ENCODE measurements at places on chromosomes 7 and 10. TPM values are rescaled to one million over a fixed set of nuclear protein-coding genes. Genes with fewer than 3 reads are reported as not detected.

DNA sequence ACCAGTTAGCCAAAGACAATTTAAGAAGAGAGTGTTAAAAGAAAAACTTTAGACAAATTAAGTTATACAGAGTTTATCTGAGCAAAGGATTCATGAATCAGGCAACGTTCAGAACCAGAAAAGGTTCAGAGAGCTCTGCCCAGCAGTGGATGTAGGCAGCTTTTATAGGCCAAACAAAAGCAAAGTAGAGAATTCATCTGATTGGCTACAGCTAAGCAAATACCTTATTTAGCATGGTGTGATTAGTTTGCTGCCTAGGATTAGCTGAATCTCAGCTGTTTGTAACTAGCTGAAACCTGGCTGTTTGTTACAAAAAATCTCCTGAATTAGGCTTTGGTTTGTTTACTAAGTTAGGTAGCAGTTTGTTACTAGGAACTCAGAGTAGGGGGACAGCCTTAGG lies 66.0 kb downstream of the SLC25A40 start:
- no peak for DNase-seq

DNA sequence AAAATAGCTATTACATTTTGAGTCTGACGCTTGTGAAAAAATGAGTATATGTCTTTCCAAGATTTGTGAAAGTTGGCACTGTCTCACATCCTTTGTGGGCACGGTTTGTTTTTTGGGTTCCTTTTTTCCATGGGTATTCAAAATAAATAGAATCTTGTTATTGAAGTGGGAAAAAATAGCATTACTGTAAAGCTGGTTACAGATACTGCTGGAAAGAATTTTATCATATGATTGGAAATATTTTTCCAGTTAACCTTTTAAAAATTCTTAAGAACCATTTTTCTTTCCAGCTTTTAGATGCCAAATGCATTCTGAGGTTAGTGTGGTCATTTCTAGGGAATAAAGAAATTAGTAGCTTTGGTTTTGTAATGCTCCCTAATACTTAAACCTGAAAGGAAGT lies 11.4 kb downstream of the NET1 start:
- DNase-seq: no peak

GRCh38 chr7:27920281-27920946 lies 180.5 kb downstream of the TAX1BP1 start:
- DNase-seq: no peak

DNA sequence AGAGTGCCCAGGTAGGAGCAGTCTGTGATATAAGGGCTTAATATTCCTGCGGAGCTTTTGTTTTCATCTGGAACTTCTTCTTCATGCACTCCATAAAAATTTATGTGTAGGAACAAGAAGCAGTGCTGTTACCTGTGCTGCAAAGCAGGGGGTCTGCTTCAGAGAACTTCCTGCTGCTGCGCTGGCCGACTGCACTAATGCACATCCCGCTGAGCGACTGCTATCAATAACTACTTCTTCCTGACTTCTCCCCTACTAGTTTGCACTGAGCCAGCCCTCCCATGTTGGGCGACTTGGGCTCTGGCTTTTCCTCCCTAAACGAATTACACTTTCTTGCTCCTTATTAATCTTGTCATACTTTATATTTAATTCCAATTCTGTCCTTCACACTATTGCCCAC lies 150.3 kb downstream of the NEBL start:
- DNase-seq: no peak

- DNase-seq: no peak
Measured at GRCh38 chr10:114753126-114753525, 68.5 kb upstream of the FHIP2A start.

DNA sequence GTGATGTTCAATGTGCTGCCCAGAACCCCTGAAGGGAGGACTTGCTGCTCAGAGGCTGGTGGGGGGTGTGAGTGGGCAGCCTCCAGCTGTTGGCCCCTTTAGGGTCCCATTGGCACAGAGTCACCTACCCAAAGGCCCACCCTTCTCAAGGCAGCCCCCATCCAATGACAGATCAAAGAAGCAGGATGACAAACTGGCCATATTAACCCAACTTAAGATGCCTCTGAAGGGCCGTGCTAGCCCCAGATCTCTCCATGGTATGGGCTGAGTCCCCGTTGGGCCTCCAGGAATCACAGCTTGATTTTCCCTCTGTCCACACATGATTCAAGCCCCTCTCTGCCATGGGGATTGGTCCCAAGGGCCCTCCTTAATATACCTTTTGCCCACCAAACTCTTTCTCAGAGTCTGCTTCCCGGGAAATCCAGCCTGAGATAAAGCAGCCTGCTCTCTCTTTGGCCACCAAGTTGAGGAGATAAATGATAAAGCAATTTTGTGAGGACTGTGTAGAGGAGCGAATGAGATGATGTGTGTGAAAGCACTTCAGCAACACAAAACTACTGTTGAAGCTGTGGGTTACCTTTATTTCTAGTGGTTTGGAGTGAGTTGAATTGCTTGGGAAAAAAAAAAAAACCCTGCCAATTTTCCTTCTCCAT lies 38.2 kb upstream of the C10orf71 start:
- no peak for DNase-seq

The FXYD4 gene
- total RNA-seq: not detected

- no peak for DNase-seq
Measured at GRCh38 chr10:66880292-66880691, 45.5 kb upstream of the LRRTM3 start.

The PIP gene
- total RNA-seq: not detected

GRCh38 chr7:147570390-147570789 lies 1020.2 kb upstream of the C7orf33 start:
- no peak for DNase-seq

- no peak for DNase-seq
Measured at GRCh38 chr10:29617880-29618340, 16.9 kb downstream of the SVIL start.

The DYDC1 gene
- not detected for total RNA-seq

DNA sequence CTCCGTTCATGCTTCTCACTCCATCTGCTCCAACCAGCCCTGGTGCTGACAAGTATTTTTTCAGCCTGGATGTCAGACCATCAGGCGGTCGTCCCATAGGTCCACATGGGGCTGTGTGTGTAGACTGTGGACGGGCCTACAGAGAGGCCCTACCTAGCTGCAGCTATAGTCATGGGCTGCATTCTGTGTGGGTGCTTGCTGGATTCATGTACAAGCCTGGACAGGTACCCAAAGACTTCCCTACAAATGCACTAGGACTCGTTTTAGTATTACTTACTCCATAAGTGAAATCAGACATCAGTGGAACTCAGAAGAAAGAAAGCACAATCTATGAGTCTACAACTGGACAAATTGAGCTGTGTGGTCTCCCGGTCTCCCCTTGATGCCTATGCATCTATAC lies 146.8 kb downstream of the PKD1L1 start:
- no peak for DNase-seq

The MMP21 gene
- not detected for total RNA-seq

DNA sequence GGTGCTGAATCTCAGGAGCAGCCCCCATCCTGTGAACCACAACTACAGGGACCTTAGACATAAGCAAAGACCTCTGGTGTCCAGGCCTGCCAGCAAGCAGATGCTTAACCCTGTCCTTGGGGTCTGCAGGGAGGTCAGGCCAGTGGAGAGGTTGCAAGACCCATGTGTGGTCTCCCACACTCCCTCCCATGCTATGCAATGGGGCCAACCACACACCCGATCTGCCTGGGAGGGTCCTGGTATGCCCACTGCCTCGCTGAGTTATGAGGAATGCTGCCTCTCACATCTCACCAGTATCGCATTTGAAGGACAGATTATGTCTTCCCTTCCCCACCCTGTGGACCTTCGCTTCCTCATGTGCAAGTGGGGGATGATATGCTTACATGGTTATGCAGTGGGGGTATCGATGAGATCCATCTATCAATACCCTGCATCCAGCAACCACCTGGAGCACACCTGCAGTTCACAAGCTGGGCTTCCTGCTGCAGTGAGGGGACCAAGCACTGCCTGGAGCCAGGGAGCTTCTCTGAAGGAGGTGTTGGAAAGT lies 191.6 kb downstream of the ZNF716 start:
- no peak for DNase-seq

The CCDC172 gene
- not detected for total RNA-seq

DNA sequence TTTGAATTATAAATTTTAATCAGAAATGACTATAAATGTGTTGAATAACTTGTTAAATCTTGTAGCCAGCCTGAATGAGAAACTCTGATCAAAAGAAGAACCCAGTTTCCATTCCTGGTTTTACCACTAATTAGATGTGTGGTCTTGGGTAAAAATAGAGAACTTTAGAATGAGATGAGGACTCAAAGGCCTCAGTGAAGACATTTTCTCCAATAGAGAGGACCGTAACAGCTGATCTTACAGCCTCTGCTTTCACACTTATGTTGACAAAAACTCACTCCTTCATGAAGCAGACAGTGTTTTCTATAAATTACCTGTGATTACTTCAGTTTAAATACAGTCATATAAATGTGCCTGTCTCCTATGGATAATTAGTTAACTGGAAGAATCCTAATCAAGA lies 200.1 kb upstream of the MEOX2 start:
- no peak for DNase-seq

DNA sequence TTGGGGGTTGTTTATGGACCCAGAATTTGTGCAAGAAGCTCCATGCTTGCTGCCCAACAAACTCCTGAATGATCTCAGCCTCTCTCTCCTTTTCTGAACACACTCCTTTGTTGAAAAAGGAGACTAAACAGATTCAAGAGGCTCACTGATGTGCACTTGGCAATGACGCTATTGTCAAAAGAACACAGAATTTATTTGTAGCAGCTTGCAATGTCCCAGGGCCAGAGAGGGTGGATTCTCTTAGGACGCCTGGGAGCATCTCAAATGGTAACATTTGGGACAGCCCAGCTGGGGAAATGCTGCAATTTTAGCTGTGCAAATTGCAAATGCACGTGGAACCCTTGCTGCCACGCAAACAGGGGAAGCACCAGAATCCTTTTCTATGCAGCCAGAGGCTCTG lies 79.9 kb downstream of the GPR26 start:
- no peak for DNase-seq

GRCh38 chr10:124262234-124262865 lies 156.4 kb downstream of the OAT start:
- DNase-seq: no peak

DNA sequence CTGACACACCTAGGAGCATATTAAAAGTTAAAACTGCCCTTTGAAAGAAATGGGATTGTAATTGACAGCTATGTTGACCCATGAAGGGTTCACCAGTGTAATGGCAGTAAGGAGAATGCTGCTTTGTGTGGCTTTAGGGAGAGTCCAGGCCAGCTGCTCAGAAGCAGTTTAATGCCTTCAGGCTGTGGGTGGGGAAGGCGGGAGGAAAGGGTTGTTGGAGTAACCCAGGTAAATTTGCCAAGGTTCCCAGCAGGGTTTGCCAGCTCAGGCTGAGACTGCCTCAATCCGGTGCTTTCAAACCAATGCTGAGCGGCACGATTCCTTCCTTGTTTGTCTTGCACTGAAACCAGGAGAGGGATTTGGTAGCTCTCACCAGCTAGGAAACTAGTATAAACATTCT lies 637.2 kb downstream of the INHBA start:
- no peak for DNase-seq

The AKR1C2 gene
- not detected for total RNA-seq

DNA sequence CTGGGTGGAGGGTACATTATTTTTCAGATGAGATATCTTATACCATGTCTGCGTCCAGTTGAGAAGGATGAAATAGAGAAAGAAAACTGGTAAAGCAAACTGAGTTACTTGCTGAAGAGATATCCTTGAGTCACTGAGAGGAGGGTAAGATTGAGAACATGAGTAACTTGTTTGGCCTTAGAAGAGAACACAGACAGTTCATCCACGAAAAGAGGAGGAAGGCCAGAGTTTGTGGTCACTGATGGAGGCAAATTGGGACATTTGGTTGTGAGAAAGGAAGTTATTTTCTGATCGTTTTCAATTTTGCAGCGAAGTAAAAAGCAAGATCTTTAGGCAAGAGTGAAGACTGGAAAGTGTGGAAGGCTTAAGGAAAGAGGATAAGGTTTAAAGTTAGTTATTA lies 15.6 kb downstream of the MBL2 start:
- DNase-seq: no peak

The NKX1-2 gene
- not detected for total RNA-seq

DNA sequence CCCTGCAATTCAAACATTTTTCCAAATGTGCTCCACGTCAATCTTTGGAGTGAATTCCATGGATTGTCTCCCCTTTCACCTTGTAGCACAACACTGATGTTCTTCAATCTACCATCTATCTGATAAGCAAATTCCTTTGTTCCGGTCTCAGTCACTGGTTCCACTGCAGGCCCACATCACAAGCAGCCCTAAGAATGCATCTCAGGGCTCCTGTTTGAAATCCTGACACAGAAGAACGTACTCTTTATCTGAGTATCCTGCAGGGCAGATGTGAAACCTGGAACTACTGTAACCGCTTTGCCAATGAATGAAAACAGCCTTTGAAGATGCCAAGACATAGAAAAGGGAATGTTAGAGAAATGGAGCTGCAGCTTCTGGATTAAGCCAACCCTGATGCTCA lies 62.9 kb upstream of the FAM133B start:
- DNase-seq: no peak

The AEBP1 gene
- 40.8 TPM for total RNA-seq

- DNase-seq: no peak
Measured at GRCh38 chr10:3126741-3127346, 45.7 kb downstream of the PITRM1 start.

DNA sequence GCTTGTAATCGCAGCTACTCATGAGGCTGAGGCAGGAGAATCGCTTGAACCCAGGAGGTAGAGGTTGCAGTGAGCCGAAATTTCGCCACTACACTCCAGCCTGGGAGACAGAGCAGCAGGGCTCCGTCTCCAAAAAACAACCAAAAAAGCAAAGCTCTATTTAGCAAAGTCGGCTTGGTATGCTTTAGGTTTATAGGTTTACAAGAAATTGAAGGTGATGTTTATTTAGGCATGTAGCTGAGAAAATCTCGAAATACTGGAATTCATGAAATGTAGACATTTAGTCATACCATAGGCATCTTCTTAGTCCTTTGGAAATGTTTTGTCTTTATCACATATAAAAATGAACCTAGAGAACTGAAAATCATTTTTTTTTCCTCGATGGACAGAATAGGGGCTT lies 453.8 kb upstream of the ANKRD30A start:
- no peak for DNase-seq

The GBF1 gene
- 53.8 TPM for total RNA-seq

DNA sequence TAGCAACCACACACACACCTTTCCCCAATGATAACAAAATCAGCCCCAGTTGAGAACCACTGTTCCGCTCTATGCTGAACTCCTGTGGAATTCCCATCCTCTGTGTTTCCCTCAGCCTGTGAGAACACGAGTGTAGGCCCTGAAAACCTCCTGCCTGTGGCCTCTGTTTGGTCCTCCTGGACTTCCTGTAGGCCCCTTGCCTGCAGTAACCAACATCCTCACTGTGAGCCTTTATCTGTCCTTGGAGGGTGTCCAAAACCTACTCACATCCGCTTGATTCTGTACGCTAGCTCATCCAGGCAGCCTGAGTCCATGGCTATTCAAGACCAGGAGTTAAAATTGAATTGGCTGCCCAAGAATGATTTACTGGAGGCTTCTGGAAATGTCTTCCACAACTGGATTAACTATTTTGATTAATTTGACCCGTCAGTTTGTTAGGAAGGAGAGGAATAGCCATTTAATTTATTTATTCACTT lies 149.8 kb downstream of the AKR1D1 start:
- peak; percentile 45 for DNase-seq

- no peak for DNase-seq
Measured at GRCh38 chr7:24697416-24697815, 59.8 kb downstream of the GSDME start.
